ENCODE measurements at places on chromosomes 2 and 18.

DNA sequence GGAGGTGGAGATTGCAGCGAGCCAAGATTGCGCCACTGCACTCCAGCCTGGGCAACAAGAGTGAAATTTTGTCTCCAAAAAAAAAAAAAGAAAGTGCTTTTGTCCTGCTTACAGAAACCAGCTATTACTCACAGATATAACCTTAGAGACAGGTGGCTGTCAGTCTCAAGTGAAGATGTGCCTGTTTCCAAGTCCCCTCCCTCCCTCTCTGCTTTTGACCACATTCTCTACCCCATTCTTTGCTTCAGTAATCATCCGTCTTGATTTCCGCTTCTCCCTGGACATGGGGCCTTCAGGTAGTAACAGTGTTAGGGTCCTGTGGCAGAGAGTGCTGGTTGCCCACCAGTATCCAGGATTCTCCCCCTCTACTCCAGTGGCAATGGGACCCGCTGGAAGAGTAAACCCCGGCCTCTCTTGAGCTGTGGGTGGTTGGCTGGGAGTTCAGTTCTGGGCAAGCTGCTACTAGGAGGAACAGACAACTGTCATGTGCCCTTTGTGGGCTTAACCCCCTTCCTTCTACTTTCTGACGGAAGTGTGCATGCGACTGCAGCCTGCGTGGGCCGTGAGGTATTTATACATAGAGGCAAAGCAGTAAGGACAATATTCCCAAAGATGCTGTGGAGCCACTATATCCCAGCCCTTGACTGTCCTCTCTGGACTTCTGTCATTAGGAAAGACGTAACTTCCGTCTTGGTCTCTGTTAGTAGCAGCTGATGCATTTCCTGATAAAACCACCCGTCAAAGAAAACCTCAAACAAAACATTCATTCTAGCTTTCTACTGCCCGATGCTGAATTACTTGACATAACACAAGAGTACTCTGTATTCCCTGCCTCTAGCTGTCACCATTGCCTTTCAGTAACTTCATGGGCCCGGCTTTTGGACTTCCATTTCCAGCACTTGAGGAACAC lies 17.8 kb downstream of the PDCL3 start:
- DNase-seq: peak; percentile 87

DNA sequence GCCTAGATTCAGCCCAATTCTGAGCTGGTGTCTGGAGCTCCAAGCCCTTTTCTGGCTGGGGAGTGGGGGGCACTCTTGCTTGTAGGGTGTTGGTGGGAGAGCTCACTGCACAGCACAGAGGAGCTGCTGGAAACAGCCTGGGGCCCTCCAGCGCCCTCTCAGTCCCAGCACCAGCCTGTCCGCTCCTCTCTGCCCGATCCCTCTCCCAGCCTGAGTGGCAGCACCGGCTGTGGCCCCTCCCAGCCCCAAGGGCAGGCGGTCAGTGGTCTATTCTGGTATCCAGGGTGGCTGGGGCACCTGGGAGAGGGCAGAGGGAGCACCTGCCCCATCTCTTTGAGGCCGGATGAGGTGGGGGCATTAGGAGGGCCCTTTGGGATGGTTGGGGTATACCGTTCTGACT lies 13.2 kb upstream of the DES start:
- no peak for DNase-seq

DNA sequence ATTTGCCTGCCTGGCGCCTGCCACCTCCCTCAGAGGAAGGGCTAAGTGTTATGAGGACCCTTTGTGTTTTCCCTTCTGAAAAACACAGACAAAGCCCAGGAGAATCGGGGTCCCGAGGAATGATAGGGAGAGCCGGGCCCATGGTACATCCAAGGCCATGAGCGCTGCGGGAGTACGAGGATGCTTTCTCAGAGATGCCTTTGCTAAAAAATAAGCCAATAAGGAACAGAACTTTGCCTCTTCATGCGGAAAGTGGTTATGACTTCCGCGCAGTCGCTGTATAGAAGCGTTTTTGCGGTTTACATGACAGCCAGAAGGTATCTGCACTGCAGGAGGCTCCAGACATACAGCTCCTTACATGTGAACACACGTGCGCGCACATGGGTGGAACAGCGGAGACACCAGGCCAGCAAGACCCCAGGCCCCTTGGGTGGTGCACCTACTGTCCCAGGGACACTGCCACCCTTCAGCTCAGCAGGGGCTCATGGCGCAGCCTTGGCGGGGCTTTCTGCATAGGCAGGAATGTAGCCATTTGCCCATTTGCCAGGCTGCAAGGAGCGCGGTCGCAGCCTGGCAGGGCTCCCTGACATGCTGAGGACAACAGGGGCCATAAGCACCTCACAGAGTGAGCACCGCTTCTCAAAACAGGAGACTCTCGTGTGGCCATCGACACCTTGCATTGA lies 252.4 kb upstream of the SALL3 start:
- DNase-seq: no peak

DNA sequence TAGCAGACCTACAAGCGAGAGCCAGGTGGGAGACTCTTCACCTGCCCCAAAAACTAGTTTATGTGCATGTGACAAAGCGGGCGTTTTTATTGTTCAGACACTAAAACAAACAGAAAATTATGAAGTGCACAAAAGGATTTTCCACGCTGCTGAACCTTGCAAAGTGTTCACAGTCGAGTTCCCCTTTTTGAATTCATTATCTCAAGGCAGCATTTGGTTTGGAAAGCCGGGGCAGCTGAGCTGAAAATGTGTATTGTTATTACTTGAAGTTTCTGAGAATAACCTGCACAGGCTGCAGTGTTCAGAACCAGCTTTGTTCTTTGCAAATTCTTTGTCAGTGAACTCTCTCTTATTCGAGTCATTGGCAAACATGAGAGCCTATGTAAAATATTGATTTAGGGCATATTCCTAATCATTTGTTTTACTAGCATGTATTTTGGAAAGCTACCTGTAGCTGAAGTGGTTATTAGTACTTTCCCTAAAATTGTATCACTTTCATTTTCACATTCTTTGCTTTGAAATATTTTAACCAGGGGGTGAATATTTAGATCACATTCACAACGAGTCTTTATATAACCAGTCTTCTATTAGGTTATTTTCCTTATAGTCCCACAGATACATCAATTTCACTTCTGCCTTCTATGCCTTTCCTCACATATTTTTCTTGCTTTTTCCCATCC lies 59.5 kb downstream of the LRRTM1 start:
- no peak for DNase-seq

DNA sequence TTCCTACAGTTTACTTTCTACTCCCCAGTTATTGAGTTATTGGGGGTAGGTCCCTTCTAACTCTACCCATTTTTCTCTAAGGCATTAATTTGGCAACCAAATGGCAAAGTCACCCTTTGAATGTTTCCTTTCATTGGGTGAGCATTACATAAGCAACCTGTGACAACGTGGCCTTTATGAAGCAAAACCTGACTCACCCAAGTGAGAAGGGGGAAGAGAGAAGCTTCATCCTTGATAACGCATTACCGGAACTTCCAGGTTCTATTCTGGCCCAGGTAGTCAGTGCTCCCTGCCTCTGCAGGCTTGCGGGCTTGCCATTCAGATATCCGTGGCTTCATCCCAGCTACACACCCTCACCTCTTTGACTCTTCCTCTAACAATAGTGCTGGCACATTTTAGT lies 39.1 kb upstream of the FAM124B start:
- DNase-seq: no peak

- no peak for DNase-seq
Observed at GRCh38 chr2:235005603-235006259, 53.9 kb downstream of the SH3BP4 start.

GRCh38 chr2:64223055-64223454 lies 78.8 kb upstream of the PELI1 start:
- DNase-seq: peak; percentile 56

DNA sequence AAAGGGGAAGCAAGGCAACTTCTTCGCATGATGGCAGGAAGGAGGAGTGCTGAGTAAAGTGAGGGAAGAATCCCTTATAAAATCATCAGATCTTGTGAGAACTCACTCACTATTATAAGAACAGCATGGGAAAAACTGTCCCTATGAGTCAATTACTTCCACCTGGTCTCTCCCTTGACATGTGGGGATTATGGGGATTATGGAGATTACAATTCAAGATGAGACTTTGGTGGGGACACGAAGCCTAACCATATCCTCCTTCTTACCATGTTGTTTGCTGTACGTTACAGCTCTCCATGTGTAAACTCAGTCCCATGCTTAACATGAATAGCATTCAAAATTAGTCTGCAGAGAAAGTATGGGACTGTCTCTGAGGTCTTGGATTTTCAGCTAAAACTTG lies 1096.8 kb upstream of the ACVR2A start:
- no peak for DNase-seq

DNA sequence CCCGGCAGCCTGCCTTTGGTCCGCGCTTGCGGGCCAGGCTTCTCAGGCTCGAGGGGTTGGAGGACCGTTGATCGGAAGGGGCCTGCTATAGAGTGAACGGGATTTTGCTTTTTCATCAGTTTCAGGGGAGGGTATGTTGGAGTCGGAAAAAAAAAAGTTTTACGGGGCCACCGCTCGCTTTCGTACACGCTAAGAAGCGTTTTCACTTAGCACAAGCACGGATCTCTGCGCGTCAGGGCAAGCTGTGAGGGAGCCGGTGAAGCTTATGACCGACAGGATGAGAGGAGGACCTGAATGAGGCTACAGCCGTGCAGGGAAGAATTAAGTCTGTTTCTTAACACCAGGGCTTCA lies 443 bp downstream of the CPSF3 start:
- no peak for DNase-seq

GRCh38 chr18:51226587-51227350 lies 29.3 kb upstream of the MEX3C start:
- DNase-seq: no peak

DNA sequence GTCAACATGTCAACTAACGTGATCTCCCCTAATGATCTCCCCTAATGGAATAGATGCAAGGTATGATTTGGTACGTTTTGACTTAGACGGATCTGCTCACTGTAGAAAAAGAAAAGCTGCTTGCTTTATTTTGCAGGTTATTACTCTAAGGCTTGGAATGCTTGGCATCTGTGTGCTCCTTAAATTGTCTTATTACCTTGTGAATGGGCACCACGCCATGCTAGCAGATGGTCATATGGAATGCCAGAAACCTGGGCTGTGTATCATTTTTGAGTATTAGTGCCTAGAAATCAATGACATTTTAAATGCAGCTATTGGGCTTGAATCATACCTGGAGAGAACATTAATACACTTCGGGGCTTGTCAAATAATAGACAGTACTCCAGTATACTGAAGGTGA lies 16.5 kb upstream of the FIGN start:
- no peak for DNase-seq

DNA sequence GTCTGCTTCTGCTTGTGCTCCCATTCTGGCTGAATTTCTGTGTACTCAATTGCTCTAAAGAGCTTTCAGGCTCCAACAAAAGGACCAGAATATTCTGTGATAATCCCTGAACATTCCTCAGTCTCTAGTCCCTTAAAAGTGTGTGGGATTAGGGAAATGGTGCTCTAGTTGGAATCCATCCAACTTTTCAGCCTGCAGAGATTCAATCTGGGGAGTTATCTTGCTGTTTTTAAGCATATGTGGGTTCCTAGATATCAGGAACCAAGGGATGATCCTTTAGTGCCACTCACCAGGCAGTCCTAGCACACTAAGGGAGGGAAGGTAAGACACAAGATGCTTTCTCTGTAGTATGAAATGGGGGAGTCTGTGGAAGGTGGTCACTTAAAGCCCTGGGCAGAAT lies 140.3 kb upstream of the SLC1A4 start:
- DNase-seq: no peak

- DNase-seq: no peak
Observed at GRCh38 chr2:150409196-150409595, 78.3 kb downstream of the RND3 start.
